Activated CD4-positive, alpha-beta T cell treated with anti-CD3 and anti-CD28 coated beads for 4 hours (primary cell): ENCODE measurements at places on chromosomes 5 and 9.

DNA sequence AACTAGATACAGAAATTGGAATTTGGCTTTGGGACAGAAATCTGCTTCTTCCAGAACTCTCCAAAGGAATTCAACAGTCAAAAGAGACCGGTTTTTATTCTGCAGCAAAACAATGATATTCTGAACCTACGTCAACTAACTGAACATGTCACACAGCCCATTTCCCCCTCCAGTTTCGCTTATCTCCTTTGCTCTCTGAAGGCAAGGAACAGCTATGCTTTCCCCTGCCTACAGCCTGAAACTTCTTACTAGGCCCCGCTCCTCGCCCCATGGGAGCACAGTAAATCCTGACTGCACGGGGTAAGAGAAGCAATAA is 488 bp downstream of the SKIC3 start:
- no peak for DNase-seq

DNA sequence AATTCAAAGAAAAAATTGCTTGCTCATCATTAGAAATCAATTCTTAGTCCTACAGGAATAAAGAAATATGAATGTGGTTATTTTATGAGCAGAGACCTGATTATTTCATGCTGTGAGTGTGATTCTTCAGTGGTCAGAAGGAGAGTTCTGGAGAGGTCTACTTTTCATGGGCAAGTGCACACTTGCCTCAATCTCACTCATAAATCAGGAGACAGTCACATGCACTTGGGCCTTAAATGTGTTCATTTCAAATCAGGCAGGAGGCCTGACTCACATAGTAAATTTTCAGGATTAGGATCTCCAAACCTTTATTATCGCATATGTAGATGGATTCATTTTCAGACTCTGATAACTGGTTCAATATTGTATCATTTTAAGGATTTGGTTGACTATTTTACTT is 323.2 kb upstream of the CCNH start:
- DNase-seq, result no peak

DNA sequence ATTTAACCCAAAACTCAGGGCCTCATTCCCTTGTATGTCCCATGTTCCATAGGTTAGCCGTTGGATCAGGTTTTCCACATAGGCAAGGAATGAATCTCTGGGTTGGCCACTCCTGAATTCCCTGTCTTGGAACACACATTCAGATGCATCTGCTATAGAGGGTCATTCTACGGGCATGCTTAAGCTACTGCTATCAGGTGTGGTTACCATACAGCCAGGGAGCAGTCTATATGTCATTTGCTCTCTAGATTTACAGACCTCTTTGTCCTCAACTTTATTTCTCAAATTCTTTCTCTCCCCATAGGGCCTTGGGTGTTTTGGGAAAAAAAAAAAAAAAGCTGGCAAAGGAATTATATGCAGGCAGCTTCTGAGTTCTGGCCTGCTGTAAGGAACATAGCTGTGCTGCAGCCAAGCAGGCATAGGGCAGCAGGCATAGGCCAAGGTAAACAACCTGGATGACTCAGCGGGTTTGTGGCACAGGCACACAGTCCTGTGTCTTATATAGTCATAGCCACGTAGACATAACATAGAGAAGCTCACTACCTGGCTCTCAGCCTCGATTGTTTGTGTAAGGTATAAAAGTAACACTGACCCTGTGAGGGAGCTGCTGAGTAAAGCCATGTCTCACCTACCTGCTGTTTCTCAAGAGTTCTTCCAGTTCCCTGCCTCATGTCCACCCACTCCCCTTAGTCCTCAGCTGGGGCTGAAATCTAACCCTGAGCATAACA is 141.5 kb downstream of the OSTF1 start:
- DNase-seq, result no peak

- DNase-seq, result no peak
These were observed 967.5 kb downstream of the NR2F1-AS1 start for GRCh38 chr5:92613546-92613945.

DNA sequence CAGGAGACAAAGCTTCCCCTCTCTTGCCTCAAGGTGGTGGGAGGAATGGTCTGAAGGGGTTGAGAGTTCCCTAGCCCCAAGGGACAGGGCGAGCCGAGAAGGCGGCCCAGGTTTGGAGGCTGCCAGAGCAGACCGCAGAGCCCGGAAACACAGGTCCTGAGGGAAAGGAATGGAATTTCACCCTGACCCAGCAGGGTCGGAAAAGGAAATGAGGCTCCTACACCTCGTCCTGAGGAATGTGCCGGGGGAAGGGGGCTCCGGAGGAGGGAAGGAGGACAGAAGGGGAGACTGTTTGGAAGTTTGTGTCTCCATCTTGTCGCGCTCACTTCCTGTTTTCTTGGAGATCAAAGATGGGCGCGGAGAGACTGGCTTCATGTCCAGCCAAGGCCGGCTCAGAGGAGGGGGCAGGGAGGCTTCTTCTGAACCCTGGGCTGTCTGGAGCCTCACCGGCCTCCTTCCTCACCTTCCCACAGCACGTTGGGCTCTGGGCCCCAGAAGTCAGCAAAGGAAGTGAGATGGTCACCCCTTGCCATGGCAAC is 9.6 kb downstream of the ENG start:
- DNase-seq, result no peak

DNA sequence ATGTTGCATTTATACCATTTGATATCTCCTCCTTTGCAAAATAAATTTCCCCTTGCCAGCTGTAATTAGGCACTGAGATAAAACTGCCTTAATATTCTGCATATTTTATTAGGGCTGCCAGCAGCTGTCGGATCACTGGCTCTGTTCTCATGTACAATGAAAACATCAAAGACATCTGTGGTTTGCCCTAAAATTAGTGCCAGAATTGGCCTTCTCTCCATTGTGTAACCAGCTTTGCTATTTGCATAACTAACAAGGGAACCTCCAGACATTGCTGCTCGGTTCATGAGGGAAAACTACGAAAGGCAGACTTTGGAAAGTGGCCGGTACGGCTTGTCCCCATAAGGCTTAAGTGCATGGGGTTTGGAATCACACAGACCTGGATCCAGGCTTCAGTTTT is 45.5 kb upstream of the KIF2A start:
- DNase-seq, result no peak

DNA sequence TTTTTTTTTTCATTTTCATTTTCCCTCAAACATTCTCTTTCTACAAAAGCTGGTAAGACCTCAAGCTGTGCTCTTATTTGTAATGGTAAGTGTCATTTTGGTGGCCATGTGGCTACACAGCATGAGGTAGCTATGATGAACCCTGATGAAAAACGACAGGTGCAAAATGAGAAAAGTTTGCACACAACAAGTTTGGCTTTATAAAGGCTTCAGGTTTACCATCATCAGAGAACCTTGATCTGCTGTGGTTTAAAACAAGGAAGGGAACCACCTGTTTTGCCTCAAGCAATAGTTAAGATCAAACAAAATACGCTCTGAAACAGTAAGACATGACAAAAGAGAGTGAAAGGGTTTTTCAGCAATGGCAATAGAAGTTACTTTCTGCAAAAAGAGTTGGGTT is 1124.6 kb upstream of the ACO1 start:
- DNase-seq, result no peak

DNA sequence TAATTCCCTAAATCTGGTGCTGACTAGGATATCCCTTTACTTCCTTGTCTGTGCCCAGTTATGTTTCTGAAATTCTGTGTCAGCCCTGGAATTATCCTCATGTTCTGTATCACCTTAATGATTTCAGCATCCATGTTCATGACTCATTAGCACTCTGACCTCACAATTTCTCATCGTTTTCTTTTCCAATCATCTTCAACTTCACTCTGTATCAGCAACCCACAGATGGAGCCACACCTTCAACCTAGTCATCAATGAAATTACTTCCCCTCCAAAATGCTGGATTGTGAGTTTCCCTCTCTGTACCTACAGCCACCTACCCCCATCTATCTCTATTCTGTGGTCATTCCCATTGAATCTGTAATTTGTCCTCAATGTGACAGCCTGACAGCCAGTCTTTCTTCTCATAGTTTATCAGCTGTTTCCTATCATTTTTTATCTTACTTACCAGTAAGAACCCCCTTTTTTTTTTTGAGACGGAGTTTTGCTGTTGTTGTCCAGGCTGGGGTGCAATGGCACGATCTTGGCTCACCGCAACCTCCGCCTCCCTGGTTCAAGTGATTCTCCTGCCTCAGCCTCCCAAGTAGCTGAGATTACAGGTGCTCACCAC is 3.1 kb upstream of the IL6ST start:
- DNase-seq, result no peak

DNA sequence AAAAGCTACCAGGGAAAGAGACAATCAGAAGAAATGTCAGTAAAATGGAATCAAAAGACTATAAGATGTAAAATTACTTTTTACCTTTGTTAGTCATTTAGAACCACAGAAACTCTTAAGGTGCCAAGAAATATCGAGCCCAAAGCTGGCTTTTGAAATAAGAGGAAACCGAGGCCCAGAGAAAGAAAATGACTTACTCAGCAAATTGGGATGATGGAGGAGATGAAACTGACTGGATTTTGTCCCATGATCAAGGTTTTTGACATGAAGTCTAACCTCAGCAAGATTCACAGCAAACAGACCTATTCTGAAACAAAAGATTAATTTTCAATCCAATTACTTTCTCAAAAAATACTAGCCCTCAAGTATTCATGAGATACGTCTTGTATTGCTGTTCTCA is 696.2 kb upstream of the WWC1 start:
- DNase-seq, result no peak

DNA sequence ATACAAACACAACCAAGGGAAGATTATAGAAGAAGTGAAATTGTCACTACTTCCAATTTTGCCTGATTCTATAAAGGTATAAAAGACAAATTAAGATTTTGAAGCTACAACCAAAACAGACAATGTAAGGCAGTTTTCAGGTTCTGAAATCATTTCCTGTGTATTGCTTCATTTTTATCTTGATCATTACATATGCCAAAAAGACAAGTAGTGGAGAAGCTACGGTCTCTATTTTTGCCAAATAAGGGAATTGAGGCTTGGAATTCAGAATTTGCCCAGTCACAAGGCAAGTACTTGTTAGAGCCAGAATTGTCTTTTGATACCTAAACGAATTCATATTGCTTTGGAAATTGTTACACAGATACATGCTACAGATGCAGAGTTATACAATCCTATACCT is 20.6 kb downstream of the EDIL3 start:
- no peak for DNase-seq

- DNase-seq, result no peak
These were observed 35.9 kb downstream of the ASS1 start for GRCh38 chr9:130480673-130481072.

- DNase-seq, result no peak
These were observed 86.0 kb downstream of the TRPC7 start for GRCh38 chr5:136279314-136279713.

GRCh38 chr5:51961154-51961562 is 577.9 kb downstream of the ISL1 start:
- no peak for DNase-seq

- DNase-seq, result no peak
These were observed 85.8 kb downstream of the LHFPL2 start for GRCh38 chr5:78562714-78563330.

GRCh38 chr5:138543730-138544104 is 681 bp upstream of the ETF1 start:
- no peak for DNase-seq

DNA sequence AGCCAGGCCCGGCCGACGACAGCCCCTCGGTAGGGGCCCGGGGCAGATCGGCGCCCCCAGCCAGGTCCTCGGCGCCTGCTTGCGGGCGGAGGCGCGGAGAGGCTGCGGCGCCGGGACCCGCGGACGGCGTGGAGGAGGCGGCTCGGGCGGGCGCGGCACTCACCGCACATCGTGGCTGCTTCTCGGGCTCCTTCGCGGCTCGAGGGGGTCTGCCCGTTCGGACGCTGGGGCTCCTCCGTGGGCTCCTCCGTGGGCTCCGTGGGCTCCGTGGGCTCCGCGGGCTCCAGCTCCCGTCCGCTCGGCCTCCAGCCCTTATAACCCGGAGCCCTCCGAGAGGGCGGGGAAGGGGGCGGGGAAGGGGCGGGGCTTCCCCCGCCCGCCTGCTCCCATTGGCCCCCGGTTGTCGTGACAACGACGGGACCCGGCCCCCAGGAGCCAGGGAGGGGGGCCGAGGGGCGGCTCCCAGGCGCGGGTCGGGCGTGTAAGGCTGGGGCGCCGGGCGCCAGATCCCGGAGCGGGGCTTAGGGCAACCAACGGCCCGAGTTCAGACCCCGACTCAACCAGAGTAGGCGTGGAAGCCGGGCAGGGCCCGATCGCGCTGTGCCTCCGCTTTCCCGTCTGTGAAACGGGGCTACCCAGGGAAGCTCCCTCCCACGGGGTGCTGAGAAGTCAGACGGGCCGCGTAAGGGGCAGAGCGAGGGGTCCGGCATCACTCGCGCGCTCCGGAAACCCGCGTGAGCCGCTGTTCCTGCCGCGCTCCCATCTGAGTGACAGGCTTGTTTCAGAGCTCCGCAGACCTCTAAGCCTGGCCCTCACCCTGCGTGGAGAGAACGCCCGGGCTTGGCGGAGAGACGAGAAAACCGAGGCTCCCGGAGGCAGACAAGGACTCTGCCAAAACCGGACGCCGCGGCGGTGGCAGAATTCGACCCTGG is at the start of gene GFPT2:
TSS of gene GFPT2 (minus strand) at position 289 of the 932 bp plus-strand sequence. CDS start at position 170, 119 bp downstream.
- DNase-seq, result peak; percentile 74

DNA sequence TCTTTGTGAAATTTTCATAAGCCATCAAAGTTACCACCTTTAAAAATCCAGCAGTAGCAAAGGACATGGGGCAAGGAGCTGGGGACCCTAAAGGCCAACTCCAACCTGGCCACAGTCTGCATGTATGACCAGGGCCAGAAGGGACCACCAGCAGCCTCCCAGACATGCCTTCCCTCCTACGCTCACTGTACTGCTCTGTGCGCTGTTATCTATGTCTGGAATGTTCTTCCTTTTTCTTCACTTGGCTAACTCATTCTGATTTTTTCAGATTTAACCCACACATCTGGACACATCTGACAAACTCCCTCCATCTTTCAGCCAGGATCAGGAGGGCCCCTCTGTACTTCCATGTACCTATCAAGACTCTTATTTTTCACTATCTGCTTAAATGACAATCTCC is 47.6 kb upstream of the TRAF1 start:
- no peak for DNase-seq

DNA sequence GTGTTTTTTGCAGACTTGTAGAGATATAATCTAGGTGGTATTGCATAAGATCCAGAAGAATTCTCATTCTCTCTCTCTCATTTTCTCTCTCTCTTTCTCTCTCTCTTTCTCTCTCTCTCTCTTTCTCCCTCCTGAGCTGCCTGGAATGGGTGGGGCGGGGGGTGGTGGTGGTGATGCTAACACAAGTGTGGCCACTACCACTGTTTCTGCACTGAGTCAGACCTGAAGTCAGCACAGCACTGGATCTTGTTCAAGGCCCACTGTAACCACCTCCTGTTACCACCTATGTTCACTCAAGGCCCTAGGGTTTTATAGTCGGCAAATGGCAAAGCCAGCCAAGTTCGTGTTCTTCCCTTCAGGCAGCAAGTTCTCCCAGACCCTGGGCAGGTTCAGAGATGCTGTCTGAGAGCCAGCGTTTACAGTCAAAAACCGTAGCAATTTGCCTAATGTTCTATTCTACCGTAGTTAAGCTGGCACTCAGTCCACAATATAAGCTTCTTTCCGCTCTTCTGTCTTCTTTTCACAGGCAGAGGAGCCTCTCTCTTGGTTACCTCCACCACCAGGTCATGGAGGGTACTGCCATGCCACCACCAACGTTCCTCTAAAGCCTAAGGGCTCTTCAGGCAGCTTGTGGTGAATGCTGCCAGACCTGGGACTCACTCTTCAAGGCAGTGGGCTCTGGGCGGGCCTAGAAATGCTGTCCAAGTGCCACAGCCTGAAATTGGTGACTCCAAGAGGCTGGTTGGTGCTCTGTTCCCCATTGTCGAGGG is 235.7 kb upstream of the PRR16 start:
- DNase-seq, result no peak

GRCh38 chr5:142428036-142428772 is 103.4 kb upstream of the SPRY4 start:
- no peak for DNase-seq

GRCh38 chr9:129762985-129763926 is 10.4 kb upstream of the PTGES start:
- DNase-seq, result no peak
